ENCODE measurements at places on chromosomes 5 and 9.

DNA sequence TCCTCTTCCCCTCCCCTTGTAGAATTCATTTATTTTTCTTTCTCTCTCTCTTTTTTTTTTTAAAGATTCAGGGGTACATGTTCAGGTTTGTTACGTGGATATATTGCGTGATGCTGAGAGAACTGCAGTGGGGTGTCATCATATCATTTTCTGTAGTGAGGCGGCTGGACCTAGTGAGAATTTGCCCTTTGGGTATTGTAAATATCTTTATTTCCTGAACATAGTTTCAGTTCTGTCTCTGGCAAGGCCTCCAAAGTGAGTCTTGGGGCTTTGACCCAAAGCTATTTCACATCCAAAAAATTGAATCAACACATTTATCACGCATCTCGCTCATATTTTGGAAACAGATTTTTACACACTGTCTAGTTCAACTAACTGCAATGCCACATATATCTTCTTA, 25.4 kb upstream of the MYOT start:
- DNase-seq = no peak

DNA sequence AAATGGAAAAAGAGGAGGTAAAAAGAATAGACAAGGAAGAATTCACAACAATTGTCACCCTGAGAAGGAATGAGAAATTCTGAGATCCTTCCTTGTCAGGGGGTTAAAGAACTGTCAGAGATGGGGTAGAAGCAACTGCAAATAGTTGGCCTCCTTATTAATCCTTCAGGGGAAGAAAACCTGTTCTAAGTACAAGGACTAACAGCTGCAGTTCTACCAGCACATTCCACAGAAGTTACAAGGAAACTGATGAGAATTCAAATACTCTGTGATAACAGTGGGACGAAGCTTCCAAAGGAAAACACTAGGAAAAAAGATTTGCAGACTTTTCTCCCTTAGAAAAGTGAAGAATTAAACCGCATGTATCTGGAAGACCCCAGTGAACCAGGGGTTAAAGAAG, 93.7 kb downstream of the OR2K2 start:
- DNase-seq = no peak

- no peak for DNase-seq
These were observed 16.3 kb downstream of the NMRK1 start for GRCh38 chr9:75071530-75072122.

GRCh38 chr5:83066548-83067110, 10.6 kb downstream of the TMEM167A start:
- no peak for DNase-seq

All from BJ (cell line).